Activated T-cell treated with anti-CD3 and anti-CD28 coated beads, Interleukin-2, amount 50 U/mL, for 72 hours (primary cell): ENCODE measurements at places on chromosomes 2 and 18.

GRCh38 chr2:38602136-38602731, 494 bp downstream of the HNRNPLL start:
- peak; percentile 52 for DNase-seq

GRCh38 chr2:26780203-26780760, 5.6 kb upstream of the CENPA start:
- no peak for DNase-seq

- no peak for DNase-seq
Observed at GRCh38 chr2:3268705-3269029, 109.0 kb downstream of the EIPR1 start.

GRCh38 chr18:22626771-22627170, 209.1 kb upstream of the CTAGE1 start:
- no peak for DNase-seq

DNA sequence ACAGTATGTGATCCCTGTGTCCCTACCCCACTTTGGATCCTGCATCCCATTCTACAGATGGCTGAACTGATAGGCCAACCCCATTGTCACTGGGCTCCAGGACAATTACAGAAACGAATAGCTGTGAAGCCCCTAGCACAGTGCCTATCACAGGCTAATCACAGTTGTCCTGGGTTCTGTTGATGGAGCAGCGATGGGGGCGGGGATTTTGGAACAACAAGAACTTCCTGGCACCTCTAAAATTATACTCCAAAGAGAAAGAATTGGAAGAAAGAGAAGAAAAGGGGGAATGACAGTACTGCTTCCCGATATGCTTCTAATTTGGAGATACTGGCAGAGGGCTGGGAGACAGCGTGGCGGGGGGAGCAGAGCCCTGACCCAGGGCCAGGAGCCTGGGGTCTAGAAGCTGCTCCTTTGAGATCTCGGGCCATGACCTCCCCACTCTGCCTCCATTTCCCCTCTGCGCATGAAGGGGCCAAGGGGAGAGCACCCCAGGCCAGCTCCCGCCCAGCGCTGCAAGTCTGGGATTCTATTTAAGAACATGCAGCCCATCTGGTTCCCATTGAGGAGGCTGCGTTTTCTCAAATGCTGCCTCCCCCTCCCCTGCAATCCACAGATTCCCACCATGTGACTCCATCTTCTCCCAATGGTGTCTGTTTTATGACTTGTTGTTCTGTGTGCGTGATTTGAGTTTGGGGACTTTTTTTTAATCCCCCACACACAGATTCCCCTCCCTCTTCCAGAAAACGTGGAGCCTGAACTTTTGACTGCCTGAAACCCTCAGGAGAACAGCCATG, 202.7 kb downstream of the CYP26B1 start:
- no peak for DNase-seq

DNA sequence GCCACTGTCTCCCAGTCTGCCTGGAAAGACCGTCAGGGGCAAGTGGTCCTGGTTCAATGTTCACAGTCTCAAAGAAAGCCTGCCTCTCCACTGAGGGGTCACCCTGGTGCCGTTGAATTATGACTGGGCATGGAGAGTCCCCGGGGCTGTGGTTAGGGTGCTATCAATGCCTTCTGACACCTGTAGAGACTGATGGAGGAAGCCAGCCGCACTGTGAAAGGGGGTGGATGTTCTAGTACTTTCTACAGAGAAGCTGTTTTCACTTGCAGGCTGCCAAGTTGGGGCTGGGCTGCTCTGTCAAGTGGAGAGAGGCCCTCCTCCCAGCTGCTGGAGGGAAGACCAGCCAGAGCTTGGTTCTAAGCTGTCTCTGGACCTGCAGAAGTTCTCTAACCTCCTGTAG, 80.5 kb downstream of the BCL2L11 start:
- no peak for DNase-seq

GRCh38 chr2:196520605-196521004, 118.9 kb upstream of the CCDC150 start:
- DNase-seq: no peak

DNA sequence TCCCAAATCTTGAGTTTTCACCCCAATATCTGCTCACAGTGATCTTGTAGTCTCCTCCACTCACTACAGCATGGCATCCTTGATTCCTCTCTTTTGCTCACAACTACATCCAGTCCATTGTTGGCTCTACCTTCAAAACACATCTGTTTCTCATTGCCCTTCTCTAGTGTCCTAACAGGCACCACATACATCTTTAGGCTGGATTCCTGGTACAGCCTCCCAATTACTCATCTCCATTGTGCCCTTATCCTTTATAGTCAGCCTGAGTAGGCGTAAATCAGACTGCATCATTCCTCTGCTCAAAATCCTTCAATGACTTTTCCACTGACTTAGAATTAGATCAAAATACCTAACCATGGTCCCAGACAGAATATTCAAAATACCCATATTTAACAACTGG, 10.7 kb upstream of the TAF1B start:
- DNase-seq: no peak

- DNase-seq: no peak
Observed at GRCh38 chr18:63818212-63818611, 43.0 kb downstream of the SERPINB7 start.

DNA sequence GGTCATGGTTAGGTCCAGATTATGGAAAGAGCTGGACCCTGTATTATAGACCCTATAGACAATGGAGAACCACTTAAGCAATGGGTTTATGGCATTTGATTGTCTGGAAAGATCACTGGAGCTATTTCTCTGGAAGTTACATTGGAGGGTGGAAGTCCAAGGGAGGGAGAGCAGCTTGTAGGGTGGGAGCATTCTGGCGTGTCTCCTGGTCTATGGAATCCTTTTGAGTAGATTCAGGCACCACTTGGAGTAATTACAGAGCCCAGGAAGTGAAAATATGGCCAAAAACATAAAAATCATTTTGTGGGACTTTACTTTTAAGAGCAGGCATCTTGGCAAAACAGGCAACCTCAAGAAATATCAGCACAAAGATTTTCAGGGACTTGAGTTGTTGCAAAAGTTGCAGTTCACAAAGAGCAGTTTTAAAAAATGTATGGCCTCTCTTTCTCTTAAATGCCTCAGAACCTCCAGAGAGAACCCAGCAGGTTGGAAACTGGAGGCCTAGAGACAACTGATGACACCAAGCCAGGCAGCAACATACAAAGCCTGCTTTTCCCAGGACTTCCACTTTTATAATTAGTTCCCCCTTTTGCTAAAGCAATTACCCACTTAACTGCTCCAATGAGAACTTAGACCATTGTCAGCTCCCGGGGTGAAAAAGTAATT, 331.0 kb downstream of the MYCN start:
- DNase-seq: no peak

DNA sequence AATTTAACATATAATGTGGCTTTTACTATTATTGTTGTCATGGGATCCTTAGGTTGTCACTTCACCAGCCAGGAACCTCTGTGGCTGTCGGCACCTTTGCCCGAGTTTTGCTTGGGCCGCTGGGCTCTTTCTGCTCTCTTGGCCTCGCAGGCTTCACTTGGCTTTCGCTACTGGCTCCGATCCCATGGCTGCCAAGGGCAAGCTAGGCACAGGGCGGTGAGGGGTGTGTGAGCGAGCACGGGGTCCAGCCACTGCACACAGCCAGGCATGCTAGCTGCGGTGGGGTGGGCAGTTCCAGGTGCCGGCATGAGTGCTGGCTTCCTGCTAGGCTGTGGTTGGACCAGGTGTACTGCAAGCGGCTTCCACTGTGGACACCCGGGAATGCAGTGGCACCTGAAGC, 23.4 kb upstream of the RAPGEF4 start:
- DNase-seq: no peak

- DNase-seq: peak; percentile 8
Observed at GRCh38 chr18:48030616-48031480, 100.4 kb upstream of the SMAD2 start.
